NCI-H1694 treated with DMSO at 0.1 percent for 48 hours (cell line): ENCODE measurements at places on chromosomes 2 and 18.

GRCh38 chr2:215435280-215435869, 493 bp downstream of the FN1 start:
- DNase-seq, result no peak

DNA sequence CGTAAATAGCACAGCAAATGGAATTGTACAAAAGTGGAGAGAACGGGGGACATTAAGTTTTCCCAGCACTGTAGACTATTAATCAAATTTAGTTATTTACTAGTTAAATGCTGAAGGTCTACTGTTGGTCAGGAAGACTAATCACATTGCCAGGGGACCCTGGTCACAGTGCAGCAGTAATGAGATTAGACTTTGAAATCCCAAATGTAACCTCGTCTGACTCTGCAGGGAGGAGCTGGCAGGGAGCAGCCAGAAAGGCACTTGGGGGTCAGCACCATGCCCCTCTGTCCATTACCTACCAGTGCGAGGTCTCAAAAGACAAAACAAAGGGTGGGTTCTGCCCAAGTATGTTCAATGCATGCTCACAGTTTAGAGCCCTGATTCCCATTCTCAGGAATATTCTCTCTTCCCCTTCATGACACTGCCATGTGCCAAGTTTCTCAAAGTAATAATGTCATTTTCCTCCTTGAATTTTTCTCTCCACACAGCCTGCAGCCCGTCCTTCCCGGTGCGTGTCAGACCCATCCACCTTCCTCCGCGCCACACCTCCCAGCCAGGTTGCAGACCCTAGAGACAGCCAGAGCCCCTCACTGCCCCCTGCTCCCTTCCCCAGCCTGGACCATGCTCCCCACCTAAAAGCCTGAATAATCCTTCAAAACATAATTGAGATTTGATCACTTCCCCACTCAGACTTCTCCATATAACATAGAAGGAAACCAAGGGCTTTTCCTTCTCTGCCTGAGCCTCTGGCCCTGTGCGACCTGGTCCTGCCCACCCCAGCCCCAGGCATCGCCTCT, 52.5 kb downstream of the TMEM18 start:
- no peak for DNase-seq

DNA sequence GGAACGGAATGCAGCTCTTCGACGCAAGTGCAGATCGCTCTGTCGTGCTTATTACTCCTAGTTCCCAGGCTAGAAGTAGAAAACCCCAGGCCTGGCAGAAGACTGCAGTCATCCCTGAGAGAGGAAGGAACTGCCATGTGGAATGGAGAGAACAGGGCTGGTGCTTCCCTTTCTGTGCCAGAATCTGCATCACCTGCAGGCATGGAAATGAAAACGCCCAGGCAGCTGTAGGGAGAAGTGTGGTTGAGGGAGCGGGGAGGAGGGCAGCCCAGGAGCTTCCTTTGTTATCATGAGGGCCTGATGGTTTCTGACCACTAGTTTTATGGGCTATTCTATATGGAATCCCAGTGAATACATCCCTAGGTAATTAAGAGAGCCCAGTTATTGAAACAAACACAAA, 79.4 kb upstream of the SMIM21 start:
- DNase-seq, result no peak

- DNase-seq, result no peak
These were observed 45.2 kb upstream of the ST3GAL5 start for GRCh38 chr2:85933753-85934594.

DNA sequence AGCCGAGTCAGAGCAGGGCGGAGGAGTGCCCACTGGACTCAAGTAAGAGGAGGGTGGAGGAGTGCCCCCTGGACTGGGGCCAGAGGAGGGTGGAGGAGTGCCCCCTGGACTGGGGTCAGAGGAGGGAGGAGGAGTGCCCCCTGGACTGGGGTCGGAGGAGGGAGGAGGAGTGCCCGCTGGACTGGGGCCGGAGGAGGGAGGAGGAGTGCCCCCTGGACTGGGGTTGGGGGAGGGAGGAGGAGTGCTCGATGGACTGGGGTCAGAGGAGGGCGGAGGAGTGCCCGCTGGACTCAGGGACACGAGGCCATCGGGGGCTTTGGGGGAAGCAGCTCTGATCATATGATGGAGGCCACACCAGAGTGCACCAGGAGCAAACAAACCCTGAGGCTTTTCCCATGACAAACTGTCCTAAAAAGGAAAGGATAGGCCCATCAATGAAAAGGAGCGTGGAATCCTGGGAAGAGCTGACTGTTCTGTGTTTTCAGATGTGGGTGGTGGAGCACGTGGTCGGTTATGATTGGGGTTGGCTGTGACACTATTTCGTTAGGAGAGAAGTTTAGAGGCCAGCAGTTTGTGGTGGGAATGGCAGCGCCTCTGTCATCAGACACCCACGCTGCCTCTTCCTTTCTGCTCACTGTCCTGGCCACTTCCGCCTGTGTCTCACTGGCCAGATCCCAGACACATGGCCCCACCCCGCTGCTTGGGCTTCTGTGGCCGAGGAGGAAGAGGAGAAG, 24.5 kb upstream of the HPCAL1 start:
- no peak for DNase-seq

DNA sequence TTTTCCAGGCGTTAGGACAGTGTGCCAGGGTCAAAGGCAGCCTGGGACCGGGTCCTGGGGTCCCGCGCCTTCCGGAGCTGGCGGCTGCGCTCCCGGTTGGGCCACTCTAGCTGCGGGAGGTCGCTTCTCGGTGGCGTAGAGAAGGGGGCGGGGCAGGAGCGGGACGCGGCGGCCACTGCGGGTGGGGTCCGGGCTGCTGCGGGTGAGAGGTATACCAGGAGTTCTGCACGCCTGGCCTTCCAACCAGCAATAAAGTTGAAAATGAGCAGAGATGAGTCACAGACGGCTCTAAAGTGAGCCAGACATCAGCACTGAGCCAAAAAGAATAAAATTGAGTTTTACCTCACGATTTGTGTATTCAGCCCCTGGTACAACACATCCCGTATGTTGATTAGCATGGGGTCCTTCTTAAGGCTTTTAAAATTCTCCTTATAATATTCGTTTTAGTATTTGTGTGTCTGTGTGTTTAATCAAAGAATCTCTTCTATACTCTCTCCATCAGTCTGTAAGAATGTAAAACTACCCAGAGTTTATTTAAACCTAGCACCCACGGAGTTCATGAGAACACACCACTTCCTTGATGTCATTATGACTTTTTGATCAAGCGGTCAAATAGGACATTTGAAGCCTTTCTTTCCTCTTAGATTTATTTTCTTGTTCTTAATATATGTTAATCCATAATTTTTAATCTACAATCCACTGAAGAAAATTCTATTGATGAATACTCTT, at the start of gene C1GALT1C1L:
Gene C1GALT1C1L (minus strand): TSS at position 108 of the 729 bp plus-strand sequence. CDS start 107 bp downstream, at position 1.
- DNase-seq, result peak; percentile 61

GRCh38 chr2:173150963-173151362, 75.3 kb downstream of the MAP3K20 start:
- DNase-seq, result no peak

- no peak for DNase-seq
These were observed 189.9 kb upstream of the GALNT5 start for GRCh38 chr2:157067562-157067961.

DNA sequence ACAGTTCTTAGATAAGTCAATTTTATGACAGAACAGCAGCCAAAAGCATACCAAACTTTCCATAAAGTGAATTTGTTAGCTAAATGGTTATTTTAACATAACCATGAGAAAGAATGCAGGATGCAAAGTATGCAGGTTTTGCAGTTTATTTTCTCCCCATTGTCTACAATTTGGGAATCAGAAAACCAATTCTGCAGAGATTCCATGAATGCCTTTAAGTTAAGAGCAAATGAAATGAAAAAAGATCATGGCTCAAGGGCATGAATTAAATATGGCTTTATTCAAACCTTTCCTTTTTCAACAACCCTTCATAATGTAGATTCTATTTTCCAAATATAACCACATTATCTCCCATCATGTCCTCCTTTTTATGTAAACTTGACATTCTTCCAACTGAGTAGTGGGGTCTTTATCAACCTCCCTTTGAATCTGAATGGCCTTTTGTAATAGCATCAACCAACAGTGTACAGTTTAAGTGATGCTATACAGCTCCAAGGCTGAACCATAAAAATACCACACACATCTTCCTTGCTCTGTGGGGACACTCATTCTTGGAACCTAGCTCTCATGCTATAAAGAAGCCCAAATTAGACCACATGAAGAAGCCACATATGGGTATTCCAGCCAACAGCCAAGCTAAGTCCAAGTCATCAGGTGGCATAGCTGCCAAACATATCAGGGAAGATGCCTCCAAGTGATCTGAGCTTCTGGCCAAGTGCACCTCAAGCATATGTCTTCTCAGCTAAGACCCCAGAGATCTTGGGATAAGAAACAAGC, 49.8 kb downstream of the PIAS2 start:
- no peak for DNase-seq

DNA sequence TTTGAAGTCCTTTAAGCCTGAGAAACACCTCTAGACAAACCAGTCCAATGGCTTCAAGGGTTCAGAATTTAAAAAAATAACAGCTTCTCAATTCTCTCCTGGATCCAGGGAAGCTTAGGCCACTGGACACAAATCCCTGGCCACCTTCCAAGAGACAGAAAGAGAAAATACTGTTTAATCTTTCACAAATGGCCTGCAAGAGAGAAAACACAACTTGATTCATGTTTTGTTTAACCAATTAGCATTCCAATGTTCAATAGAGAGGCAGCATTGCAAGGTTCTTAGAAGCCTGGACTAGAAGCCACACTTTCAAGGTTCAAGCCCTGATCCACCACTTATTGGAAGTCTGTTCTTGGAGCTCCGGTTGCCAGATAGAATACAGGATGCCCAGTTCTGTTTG, 109.0 kb upstream of the PARD3B start:
- no peak for DNase-seq

GRCh38 chr2:215503381-215503780, 67.5 kb upstream of the FN1 start:
- no peak for DNase-seq

- no peak for DNase-seq
These were observed 268.6 kb upstream of the NCKAP5 start for GRCh38 chr2:133836691-133837345.

DNA sequence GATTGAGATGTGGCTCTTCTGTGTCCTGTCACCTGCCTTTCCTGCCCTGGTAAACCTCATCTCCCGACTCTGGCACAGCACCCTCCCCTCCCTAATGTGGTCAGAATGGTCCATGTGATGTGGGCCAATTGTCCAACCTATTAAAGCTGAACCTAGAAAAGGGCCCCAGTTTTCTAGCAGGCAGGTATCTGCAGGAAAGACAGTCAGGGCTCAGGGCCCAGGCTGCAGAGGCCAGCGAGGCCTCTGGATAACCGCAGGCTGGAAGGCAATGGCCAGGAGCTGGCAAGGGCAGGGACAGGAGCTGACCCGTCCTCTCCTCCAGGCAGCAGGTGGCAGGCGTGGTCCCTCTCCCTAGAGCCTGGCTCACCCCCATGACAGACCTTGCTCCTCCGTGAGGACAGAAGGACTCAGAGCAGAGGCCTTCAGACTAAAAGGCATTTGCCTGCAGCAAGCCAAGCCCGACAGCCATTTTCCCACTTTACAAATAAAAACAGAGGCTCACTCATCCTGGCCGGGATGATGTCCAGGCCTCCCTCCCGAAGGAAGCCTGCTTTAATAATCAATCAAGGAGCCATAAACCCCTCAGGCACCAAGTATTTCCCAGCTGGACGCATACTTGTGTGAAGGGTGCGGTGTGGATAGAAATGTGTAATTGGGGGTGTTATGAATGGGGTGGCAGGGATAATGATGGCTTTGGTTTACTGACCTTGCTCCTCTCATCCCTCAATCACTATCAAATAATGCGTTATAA, 107.1 kb downstream of the TWIST2 start:
- DNase-seq, result no peak

DNA sequence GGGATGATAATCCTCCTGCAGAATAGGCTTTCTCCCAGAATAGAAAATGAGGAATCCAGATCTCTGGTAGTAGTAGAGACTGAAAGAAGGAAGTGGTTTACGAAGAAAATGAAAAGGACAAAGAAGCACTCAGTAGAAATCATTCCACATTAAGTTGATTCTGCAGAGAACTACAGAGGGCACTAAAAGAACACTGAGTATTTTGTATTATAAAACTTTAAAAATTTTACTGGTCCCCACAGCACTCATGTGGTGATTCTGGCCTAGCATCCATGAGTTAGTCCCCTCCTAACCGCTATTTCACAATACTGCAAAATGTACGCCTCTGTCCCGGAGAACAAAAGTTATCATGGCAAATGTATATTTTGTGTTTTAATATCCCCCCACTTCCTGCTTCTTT, 42.9 kb upstream of the SLC35F5 start:
- no peak for DNase-seq

GRCh38 chr2:101464841-101465240, 10.1 kb downstream of the RFX8 start:
- no peak for DNase-seq

DNA sequence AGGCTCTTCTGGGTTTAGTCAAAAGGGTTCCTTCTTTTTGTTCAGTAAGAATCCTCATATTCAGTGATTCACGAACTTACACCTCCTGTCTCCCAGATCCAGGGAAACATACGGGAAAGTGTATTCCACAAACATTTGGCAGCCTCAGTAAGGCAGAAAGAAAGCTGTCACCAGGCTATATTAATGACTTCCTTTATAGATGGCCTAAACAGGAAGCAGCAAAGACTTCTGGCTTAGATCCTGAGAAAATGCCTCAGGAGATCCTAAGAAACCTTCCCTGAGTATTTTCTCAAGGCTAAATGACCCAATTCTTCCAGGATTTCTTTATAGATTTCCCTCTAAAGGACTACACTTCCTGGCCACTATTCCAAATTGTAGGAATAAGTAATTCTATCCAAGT, 1995.5 kb upstream of the CELF4 start:
- DNase-seq, result no peak

DNA sequence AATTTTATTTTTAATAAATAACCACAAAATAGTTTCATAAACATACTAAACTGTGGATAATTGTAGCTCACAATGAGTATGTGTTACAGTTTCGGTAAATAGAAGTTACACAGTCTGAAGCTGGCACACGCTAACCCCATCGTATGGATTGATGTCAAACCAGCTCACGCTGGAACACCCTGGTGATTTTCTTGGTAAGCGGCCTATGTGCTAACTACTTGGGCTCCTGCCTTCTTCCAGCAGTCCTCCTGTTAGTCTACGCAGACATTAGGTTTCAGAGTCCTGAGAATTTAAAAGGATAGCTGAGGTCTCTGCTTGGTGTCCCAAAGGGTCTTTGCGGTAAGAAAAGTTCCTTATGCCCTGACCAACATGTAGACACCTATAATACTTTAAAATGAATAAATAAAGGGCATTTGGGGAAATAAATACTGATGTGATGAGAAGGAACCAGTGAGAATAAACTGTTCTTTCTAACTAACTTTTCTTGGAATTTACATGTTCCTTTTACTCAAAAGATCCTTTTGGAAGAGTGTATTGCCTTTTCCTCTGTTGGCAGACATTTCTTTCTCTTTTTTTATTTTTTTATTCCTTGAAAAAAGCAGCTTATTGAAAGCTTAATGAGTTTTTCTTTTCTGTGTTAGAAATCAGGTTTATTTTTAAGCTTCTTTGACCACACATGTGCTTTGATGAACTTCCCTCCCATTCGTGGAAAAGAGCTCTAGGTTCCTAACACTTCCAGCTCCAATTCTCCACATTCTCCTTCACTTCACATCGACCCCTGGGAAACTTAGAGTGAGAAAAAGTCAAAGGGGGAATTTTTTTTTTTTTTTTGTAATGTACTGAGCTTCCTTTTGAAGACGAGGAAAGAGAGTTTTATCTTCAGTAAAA, 322.2 kb downstream of the IRS1 start:
- DNase-seq, result no peak

- no peak for DNase-seq
These were observed 52.8 kb upstream of the SLC66A3 start for GRCh38 chr2:11102466-11102865.

- no peak for DNase-seq
These were observed 47.7 kb upstream of the WDR75 start for GRCh38 chr2:189393440-189394111.

- DNase-seq, result no peak
These were observed 15.3 kb upstream of the UGT1A9 start for GRCh38 chr2:233656443-233656842.
